Urinary bladder (tissue), 4 donors: ENCODE measurements at places on chromosomes 5 and 9. TPM values are rescaled to one million over a fixed set of nuclear protein-coding genes. Genes with fewer than 3 reads are reported as not detected.

DNA sequence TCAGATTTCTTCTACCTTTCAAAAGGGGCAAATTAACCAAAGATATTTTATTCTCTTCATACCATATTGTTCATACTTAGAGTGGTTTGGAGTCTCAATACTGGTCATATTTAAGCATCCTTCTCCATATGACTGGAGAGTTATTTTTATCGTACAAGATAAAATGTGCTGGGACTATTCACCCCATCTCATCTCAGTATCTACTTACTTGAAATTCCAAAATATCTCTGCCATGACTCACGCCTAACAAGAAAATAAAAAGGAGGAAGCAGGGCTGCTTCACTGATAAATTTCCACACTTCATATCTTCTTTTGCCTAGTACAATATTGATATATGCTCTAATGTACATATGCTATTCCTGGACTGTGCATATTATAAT lies 277.9 kb upstream of the CDH9 start:
- DNase-seq, result no peak

GRCh38 chr5:22541037-22541436 lies 312.1 kb downstream of the CDH12 start:
- DNase-seq, result no peak

DNA sequence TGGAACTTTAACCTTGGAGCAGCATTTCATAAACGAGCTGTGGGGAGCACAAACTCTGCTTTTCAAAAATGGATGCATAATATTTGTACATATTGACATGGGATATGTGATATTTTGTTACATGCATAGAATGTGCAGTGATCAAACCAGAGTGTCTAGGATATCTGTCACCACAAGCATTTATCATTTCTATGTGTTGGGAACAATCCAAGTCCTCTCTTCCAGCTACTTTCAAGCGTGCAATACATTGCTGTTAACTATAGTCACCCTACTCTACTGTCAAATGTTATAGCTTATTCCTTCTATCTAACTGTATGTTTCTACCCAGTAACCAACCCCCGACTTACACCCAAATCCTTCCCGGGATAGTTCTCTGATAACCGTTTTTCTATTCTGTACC lies 15.0 kb upstream of the C5orf58 start:
- no peak for DNase-seq

DNA sequence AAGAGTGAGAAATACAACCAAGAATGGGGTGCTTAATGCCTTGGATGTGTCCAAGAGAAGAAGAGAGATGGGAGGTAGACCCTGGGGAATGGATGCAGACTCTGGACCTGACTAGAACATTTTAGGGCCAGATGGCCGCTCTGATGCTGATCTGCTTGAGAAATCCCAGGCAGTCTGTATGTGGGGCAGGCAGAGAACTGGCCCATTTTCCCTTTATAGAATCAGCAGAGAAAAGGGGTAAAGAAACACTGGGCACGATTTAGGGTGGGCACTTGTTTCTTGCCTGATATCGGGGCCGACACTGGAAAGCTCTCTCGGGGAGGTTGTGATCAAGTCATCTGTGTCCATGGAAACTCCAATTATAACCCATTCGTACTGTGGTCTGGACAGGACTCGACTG lies 118.5 kb upstream of the FSTL4 start:
- no peak for DNase-seq

- no peak for DNase-seq
These were observed 101.4 kb downstream of the ARHGAP26 start for GRCh38 chr5:142871363-142872193.

DNA sequence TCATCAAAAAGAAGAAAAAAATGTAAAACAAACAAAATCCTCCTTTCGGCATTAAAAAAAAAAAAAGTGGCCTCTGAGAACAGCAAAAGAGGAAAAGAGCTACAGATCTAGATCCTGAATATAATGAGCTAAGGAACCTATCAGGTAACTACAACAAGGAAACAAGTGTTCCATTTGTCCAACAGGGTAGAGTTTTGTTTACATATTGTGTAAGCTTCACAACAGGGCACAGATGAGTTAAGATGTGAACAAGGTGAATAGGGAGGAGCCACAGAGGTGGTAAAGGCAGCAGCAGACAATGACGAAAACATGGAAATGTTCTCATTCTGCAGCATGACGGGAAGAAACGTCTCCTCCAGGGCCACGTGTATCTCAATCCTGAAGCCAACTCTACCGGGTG lies 14.4 kb downstream of the ELP1 start:
- DNase-seq, result no peak

The GRHPR gene
- 52.2 TPM for total RNA-seq

The NCS1 gene
- total RNA-seq, result 32.5 TPM

The TICAM2 gene
- 11.9 TPM for total RNA-seq

The CNTNAP3 gene
- total RNA-seq, result 20.9 TPM
